ENCODE measurements at places on chromosomes 11 and 22.

DNA sequence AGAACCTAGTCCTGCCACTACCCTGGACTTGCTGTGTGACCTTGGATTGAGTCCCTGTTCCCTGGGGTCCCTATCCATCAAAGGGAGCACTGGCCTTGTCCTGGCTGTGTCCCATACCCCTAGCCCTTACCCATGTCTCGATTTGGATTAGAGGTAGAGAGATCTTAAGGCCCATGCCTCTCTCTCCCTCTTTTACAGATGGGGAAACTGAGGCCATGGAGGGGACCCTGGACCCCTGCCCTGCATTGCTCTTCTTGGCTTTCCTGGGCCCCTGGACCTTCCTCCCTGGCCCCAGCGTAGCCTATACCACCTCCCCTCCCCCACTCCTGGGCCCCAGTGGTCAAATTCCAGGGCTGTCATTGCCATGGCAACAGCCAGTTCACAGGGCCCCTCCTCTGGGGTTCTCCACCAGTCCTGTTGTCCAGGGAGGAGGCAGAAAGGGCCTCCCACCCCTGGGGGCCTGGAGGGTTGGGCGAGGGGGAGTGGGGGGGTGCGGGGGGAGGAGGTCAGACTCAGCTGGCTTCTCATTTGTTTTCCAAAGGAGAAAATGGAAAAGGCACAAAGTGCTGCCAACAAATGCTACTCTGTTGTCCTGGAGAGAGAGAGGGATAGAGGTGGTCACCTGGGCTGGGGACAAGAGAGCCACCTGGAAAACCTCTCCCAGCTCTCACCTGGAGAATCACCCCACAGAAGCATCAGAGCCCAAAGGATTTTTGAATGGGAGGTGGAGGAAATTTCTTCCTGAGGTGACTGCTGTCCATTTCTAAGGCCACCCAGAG, 23.3 kb downstream of the ARHGEF17 start:
- H3K36me3 ChIP-seq: no peaks in the 10 kb centered on the region
- no peaks in the 10 kb centered on the region for H3K27me3 ChIP-seq
- peaks cover 11% of the 10 kb centered on the region for H3K4me1 ChIP-seq
- H3K27ac ChIP-seq: no peak overlapping the region
- no peak overlapping the region for H3K4me3 ChIP-seq

DNA sequence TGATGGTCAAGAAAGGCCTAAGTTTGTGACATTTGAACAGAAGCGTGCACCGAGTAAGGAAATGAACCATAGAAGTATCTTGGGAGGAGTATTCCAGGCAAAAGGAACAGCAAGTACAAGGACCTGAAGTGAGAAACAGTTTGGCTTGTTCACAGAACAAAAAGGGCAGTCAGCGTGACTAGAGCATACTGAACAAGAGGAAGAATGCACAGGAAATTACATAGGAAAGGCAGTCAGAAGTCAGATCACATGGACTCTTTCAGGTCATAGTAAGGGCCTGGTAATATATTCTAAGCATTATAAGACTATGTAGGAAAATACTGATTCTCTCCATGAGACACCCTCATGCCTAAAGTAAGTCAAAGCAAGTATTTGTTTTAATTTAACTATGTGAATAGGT, 52.3 kb upstream of the GAB2 start:
- no peaks in the 10 kb centered on the region for H3K27me3 ChIP-seq
- H3K4me3 ChIP-seq: no peak overlapping the region
- H3K27ac ChIP-seq: no peak overlapping the region
- peaks cover 8% of the 10 kb centered on the region for H3K4me1 ChIP-seq
- peaks cover 6% of the 10 kb centered on the region for H3K36me3 ChIP-seq
- DNase-seq: no peak

DNA sequence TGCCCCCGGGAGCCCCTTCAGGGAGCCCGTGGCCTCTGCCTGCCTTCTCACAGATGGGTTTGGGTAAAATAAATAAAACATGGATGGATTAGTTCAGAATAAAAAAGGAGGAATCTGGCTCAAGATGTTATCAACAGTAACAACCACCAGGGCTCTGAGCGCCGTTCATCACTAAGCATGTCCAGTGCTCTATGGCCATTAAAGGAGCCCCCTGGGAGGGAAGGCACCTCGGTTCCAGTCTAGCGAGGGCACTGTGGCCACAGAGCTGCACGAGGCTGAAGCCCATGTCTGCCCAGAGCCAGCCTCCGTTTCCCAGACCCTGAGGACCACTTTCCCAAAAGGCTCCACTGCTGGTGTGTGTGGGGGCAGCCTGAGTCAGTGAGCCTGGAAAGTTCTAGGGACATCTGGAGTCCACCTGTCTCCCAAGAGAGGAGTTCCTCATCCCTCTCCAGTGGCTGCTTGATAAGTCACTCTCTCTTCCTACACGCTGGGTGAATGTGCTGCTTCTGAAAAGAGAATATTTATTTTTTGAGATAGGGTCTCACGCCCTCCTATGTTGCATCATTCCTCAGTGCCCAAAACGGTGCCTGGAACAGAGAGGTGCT, 614.6 kb downstream of the TBC1D22A start:
- H3K4me1 ChIP-seq: peaks cover 3% of the 10 kb centered on the region
- H3K36me3 ChIP-seq: no peaks in the 10 kb centered on the region
- H3K27me3 ChIP-seq: no peaks in the 10 kb centered on the region
- no peak overlapping the region for H3K4me3 ChIP-seq

- no peaks in the 10 kb centered on the region for H3K27me3 ChIP-seq
- H3K27ac ChIP-seq: no peak overlapping the region
Measured at GRCh38 chr11:26983645-26984044, 10.3 kb upstream of the FIBIN start.

- no peak overlapping the region for H3K27ac ChIP-seq
- H3K27me3 ChIP-seq: peaks cover 41% of the 10 kb centered on the region
- no peak overlapping the region for H3K4me3 ChIP-seq
- H3K4me1 ChIP-seq: peaks cover 1% of the 10 kb centered on the region
Measured at GRCh38 chr11:70068345-70068744, 9.8 kb upstream of the ANO1 start.

DNA sequence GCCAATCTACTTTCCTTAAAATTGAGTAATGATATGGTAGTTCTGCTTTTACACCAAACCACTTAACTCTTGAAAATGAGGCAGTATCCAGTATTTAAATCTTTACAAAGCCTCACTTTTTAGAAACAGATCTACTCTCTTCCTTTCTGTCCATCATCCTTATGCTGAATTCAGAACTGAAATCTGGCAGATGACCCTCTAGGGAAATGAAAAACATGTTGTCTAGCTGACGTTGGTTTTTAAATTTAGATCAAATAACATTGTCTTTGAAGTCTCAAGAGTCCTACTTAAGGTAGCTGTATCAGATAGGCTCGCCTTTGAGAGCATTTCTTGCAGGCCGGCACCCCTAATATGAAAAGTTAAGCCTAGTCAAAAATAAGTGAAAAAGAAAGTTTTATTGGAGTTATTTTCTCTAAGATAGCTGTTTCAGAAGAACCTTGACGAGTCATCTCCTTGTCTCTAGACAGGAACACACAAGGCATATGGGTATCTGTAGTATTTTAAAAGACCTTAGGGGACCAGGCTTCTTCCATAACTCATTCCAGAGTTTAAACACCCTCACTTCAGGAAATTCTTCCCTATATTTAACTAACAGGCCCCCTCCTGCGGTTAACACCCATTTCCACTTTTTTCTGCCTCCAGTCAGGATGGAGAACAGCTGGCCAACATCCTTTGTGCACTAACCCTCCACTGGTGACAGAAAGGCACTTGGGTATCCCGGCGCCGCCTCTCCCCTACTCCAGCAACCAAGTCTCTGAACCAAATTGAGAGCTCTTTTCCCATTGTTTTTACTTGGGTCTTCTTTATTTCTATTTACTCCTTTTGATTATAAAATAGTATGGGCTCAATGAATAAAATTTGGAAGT, 81.2 kb downstream of the WNT11 start:
- H3K36me3 ChIP-seq: peaks cover 4% of the 10 kb centered on the region
- H3K27me3 ChIP-seq: no peaks in the 10 kb centered on the region
- no peak for DNase-seq

- H3K27ac ChIP-seq: no peak within 1 kb of the TSS
- H3K4me1 ChIP-seq: peaks cover 11% of the 10 kb centered on the region
- no peaks in the 10 kb centered on the region for H3K36me3 ChIP-seq
- H3K27me3 ChIP-seq: peaks cover 27% of the 10 kb centered on the region
Measured at GRCh38 chr11:68312117-68312779, at the start of gene LRP5. LRP5 (plus strand) TSS chr11:68312591; CDS start chr11:68312715, 124 bp downstream.

GRCh38 chr11:134027671-134028070, 41.2 kb upstream of the JAM3 start:
- H3K4me3 ChIP-seq: no peak overlapping the region
- H3K27me3 ChIP-seq: peaks cover 15% of the 10 kb centered on the region
- no peak for DNase-seq
- peaks cover 5% of the 10 kb centered on the region for H3K4me1 ChIP-seq
- H3K27ac ChIP-seq: no peak overlapping the region
- H3K36me3 ChIP-seq: no peaks in the 10 kb centered on the region

DNA sequence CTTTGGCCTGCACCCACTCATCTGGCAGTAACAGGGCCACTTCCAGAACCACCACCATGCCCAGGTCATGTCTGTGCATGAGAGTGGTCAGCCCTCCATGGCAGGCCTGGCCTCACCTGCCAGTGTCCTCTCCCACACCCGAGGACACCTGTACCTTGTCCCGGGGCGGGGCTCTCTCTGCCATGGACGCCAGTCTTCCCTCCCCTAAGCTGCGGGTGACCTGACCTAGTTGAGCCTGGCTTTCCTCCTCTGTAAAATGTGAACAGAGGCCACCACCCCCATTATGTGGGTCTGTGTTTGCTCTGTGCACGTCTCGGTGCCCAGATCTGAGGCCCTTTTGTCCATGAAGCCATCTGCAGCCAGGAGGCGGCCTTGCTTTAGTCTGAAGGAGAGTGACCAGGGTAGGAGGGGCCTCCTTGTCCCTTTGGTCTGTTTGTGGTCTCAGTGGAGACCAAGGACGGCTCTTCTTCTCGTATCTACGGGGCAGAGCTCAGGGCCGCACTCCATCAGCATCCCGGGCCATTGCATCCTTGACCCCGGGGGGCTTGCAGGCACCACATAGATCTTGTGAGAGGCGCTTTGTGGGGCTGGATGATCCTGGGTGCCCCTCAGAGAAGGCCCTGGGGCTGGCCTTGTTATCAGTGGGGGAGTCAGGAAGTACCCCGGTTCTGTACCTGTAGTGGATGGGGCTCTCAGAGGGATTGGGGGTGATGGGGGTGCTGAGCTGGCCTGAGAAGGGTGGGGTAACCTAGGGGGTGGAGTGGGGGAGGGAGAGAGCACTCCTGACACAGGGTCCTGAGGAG, 121.6 kb downstream of the KCNQ1 start:
- H3K36me3 ChIP-seq: no peaks in the 10 kb centered on the region
- no peak overlapping the region for H3K27ac ChIP-seq
- H3K27me3 ChIP-seq: no peaks in the 10 kb centered on the region

DNA sequence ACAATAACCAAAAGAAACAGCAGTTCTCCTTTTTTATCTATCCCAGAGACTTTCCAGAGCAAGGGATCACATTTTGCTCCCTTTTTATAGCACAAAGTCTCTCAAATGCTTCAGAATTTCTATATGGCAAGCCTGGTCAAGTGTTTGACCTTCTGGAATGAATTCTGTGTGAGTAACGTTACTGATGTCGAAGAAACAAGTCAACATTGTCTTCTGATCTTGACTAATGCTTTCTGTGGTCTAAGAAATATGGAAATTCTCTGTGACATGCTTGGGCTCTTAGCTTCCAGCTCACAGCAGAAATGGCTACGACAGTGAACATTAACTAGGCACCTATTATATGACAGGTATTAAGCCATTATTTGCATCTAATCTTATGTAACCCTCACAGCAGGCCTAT, 411.7 kb downstream of the CADM1 start:
- no peak overlapping the region for H3K27ac ChIP-seq
- DNase-seq: no peak
- no peak overlapping the region for H3K4me3 ChIP-seq
- no peaks in the 10 kb centered on the region for H3K4me1 ChIP-seq

DNA sequence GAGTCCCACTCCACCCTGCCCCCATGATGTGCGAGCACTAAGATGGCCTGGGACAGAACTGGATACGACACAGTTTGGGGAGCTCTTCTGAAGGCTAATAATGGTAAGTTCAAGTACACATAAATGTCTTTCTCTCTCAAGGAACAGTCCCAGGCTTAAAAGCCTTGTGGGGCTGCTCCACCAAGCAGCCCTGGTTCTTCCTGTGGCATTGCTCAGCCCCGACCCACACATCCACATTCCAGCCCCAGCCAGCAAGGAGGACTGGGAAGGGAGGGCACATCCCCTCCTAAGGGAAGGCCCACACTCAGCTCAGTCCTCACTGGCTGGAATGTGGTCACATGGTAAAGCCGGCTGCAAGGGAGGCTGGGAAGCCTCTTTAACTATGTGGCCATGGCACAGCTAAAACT, 13.3 kb upstream of the MB start:
- DNase-seq: no peak
- no peaks in the 10 kb centered on the region for H3K36me3 ChIP-seq
- H3K27ac ChIP-seq: peak overlapping the region; percentile 89
- peaks cover 49% of the 10 kb centered on the region for H3K4me1 ChIP-seq
- H3K27me3 ChIP-seq: peaks cover 3% of the 10 kb centered on the region

GRCh38 chr11:31790649-31791048, 20.5 kb downstream of the PAX6 start:
- no peak overlapping the region for H3K27ac ChIP-seq
- H3K4me3 ChIP-seq: no peak overlapping the region
- no peaks in the 10 kb centered on the region for H3K36me3 ChIP-seq
- peaks cover 23% of the 10 kb centered on the region for H3K27me3 ChIP-seq
- no peaks in the 10 kb centered on the region for H3K4me1 ChIP-seq

DNA sequence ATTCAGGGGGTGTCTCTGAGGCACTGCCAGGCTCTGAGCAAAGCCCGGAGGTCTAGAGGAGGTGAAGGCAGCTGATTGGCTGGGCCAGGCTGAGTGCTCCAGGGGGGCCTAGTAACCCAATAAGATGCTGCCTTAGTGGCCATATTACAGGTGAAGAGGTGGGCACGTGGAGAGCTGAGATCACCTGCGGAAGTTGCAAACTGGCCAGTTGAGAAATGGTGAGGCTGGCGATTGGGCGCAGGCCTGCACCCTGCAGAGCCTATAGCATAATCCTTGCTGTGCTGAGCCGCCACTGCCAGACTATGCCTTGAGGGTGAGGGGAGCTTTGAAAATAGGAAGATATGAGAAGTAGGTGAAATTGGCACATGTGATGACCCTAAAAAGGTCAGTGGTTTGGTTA, 21.7 kb downstream of the DERL3 start:
- no peak for DNase-seq
- peaks cover 5% of the 10 kb centered on the region for H3K4me1 ChIP-seq
- H3K4me3 ChIP-seq: no peak overlapping the region
- no peaks in the 10 kb centered on the region for H3K36me3 ChIP-seq
- H3K27ac ChIP-seq: no peak overlapping the region
- no peaks in the 10 kb centered on the region for H3K27me3 ChIP-seq

- peaks cover 7% of the 10 kb centered on the region for H3K27me3 ChIP-seq
- H3K4me3 ChIP-seq: no peak overlapping the region
- peaks cover 6% of the 10 kb centered on the region for H3K4me1 ChIP-seq
Measured at GRCh38 chr22:23503142-23503541, 76.9 kb downstream of the IGLL1 start.
